ENCODE measurements at places on chromosomes 12 and 14.

GRCh38 chr12:112282920-112283319 is 99.3 kb downstream of the HECTD4 start:
- no peak for DNase-seq

- no peak for DNase-seq
These were observed 600.8 kb upstream of the SEL1L start for GRCh38 chr14:82134411-82134810.

DNA sequence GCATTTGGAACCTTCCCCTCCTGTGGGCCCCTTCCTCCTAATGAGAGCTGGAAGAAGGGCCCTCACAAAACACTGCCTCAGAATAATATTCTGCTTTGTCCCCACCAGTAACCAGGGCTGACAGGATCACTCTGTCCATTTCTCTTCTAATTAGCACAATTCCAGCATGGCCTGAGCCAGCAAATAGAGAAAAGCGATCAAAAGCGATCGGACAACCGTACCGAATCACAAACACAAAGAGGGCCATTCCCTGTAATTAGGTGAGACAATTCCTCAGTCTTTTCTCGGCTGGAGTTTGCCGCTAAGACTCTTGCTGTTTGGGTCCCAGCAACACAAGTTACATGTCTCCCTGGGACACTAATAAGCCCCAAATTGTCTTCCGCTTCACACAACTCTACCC is 35.6 kb upstream of the VSX2 start:
- DNase-seq = no peak

DNA sequence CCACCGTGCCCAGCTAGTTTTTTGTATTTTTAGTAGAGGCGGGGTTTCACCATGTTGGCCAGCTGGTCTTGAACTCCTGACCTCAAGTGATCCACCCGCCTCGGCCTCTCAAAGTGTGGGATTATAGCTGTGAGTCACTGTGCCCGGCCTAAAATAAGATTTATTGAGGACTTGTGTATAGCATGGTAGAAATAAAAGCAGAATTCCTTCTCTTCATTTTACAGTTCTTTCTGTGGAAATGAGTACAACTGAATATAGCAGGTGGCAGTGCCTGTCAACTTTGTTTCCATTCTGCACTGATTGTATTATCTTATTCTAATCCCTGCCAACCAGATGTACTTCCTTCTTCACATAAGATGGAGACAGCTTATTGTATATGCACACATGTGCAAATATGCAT is 41.0 kb downstream of the DIP2B start:
- no peak for DNase-seq

- no peak for DNase-seq
These were observed 5.8 kb downstream of the TRIP11 start for GRCh38 chr14:92033906-92034687.

DNA sequence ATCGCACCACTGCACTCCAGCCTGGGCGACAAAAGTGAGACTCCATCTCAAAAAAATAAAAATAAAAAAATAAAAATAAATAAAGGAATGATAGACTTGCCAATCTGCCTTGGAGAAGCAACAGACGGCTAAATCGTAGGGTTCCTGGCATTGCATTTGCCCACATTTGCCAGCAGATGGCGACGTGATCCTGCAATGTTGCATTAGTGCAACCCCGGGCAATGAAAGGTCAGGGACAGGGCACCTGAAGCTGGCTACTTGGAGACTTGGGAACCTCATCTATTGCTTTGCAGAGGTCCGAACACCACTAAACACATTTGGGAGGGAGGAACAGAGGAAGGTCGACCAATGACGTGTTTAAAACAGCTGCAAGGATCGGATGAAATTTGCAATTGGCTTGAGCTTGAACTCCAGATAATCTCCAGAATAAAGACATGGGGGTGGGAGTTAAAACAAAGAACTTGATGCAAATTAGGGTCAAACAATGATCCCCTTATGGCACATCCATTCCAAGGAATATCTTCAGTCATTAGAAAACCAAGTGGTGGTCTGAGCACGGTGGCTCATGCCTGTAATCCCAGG is 34.6 kb downstream of the SPRING1 start:
- DNase-seq = peak; percentile 45

DNA sequence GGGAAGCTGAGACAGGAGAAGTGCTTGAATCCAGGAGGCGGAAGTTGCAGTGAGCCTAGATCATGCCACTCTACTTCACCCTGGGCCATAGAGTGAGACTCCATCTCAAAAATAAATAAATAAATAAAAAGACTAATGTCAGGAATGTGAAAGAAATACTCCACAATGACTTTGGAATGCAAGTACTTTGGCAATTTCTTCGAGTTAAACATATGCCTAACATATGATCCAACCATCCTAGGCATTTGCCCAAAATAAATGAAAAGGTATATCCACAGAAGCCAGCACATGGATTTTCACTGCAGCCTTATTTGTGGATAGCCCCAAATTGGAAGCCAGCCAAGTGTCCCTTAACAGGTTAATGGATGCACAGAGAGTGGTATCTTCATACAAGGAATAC is 357.9 kb upstream of the TMEM132C start:
- no peak for DNase-seq

GRCh38 chr12:110102255-110102654 is 21.9 kb upstream of the IFT81 start:
- no peak for DNase-seq

DNA sequence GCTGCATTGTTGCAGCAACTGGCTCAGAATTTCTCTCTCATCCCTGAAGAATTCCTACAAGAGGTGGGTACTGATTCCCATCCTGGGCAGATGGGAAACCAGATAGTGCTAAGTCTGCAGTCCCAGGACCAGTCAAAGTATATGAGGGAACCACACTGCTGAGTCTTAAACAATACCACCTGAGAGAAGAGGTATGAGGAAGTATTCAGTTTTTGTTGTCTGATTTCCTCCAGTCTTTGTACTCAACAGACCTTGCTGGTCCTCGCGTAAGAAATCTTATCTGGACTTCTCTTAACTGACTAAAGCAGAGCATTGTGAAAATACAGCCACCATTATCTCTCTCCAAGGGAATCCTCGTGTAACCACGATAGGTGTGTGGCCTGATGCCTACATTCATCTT is 3.6 kb upstream of the EDDM3A start:
- no peak for DNase-seq

- DNase-seq = no peak
These were observed 3.7 kb downstream of the ABHD12B start for GRCh38 chr14:50875359-50876070.

GRCh38 chr12:19008102-19008501 is 121.4 kb upstream of the PLEKHA5 start:
- DNase-seq = no peak

DNA sequence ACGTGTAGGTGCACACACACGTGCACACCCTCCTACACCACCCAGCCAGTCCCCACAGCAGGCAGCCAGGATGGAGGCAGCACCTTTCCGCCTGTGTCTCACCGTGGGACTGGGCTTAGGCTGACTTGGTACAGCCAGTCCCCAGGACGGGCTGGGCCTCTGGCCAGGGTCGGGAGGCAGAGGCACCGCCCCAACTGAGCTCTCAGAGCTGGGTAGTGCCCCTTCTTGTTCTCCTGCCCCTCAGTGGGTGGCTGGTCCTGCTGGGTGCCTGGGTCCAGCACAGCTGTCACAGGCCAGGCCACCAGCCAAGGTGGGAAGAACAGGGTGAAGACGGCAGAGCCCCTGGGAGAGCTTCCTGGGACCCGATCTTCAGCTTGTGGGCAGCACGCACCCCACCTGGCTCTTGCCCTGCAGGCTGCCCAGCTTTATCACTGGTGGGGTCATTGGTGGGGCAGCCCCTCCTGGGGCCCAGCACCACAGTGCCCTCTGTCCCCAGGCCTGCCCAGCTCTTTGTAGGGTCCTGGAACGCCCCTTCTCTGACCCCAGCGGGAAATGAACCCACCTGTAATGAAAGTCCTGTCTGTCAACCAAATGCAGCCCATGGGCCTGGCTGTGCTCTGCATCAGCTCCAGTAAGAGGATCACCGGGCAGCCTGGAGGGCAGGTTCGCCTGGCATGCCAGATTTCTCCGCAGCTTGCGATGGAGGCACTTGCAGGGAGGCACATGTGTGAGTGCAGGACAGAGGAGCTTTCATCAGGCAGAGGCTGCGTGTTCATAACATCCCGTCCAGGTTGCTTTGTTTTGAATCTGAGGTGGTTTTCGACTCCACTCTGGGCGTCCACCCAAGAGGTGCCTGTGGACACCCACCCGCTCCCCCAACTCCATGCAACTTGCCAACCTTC is 14.7 kb downstream of the CDCA4 start:
- no peak for DNase-seq

DNA sequence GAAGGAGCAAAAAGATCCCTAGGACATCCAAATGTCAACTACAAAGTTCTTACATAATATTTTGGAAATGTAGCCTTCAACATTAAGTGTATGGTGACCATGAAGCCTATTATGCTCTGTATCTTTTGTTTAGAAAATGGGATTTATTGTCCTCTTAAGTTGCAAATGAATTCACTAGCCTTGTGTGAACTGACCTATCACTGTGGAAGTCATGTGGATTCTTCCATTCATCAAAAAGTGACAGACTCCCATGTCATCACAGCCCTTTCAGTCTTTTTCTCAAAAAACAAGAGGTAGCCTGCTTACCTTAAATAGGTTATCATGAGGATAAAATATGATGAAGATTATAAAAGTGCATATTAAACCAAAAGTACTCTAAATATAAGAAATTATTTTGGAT is 179.9 kb downstream of the GRIP1 start:
- DNase-seq = no peak

GRCh38 chr14:30999038-30999773 is 26.2 kb upstream of the AP4S1 start:
- no peak for DNase-seq

GRCh38 chr12:93989949-93990348 is 158.4 kb upstream of the PLXNC1 start:
- no peak for DNase-seq

DNA sequence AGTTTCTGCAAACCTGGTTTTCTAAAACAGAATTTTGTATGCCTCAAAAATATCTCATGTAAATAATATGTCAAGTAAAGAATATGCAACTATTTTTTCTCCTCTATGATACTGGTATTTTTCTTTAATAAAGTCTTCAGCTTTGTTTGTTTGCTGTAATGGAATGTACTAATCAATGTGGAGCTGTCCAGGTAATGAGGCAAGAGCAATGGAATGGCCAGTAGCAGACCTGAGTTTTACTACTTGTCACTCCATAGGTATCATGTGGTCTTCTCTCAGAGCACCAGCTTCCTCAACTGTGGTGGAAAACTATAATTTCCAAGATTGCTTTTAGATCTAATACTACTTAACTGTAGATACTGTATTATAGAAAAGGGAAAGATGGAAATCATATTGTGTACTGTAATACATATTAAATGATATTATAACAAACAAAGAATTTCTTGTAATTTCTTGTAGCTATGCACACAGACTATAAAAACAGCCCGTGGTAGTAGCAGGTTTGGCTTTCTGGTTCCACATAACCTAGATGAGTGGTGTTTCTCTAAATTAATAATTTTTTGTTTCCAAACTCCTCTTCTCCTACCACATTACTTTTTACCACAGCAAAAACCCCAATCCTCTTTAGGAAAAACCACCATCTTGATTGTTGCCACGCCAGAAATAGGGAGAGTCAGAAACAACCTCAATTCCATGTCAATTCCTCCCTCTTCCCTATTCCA is 70.6 kb downstream of the KIF21A start:
- no peak for DNase-seq

- DNase-seq = no peak
These were observed 117.6 kb downstream of the CMAS start for GRCh38 chr12:22163594-22163993.

DNA sequence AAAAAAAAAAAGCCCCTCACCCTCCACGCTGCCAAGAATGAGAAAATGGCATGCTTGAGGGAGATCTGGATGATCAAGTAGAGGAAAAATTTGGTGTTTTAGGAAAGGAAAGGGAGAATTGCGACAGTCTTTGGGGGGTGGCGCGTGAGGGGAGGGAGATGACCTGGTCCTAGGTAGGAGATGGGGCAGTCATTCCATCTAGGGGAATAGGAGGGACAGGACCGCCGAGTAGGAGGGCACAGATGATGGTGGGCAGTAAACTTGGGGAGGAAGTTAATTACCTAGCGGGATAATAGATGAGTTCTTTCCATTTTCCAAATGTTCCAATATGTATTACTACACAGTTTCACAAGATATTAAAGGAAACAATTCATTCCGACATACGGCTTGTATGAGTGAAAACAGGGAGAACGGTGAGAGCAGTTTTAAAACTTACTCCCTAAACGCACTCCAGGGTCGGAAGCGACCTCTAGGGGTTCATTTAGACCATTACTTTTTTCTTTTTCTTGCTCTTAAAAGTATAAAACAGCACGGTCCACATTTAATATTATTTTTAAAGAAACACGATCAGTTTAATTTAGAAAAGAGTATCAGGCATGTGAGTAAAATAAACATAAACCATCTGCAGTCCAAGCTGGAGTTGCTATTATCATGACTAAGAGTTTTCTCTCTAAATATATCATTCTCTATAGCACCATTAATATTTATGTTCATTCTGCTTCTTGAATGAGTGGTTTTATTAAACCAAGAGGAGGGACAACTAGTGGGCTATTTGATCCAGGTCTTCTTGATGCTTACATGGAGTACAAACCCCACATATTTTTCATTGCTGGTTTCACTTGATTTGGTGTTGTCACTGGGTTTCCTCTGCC is 3.0 kb upstream of the FNTB start:
- DNase-seq = no peak

DNA sequence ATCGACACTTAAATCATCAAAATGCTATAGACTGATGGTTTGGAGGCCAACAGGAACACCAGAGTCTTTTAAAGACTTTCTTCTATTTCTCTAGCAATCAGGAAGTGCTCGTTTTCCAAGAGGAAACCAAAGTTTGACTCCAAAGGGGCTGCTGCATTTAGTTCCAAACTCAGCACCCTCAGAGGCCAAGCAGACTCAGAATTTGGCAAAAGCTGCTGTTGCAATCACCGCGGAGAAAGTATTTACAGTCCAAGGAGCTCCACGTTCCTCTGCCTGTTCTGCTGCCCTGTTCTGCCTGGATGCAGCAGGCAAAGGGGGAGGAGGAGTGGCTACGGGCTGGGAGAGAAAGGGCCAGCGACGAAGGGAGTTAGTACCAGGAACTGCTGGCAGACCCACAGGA is 325.1 kb downstream of the BCL11B start:
- no peak for DNase-seq

DNA sequence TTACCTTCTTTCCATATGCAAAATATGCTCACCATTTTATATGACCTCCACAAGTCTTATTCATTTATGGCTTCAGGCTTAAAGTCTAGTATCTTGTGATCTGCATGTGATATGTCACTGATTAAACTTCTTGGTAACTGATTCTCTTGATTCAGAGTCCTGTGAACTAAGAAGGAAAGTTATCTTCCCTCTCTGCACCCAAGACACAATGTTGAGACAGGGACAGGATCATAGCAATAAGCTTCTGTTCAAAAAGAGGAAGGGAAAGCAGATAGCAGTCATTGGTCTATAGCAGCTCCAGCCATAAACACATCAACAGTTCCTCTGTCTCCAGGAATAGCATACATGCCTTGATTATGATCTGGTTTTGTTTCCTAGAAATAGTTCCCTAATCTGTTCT is 103.1 kb downstream of the UNC79 start:
- DNase-seq = no peak
